ENCODE measurements at places on chromosomes 1 and 21.

DNA sequence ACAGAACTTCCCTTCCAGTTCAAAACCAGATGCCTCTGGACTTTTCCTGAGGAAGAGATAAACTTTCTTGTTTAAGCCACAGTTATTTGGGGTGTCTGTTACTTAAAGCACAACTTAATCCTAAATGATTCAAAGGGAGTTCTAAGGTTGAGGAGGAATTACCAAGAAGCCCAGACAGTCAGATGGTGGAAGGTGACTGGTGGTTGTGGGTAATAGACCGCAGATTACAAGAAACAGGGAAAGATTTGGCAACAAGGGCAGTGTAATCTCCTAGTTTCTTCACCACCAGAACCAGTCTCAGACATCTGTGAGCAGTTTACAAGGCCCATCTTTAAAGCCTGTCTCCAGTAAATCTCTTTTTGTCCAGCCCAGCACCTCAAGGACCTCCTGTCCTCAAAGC, 130.1 kb upstream of the CTTNBP2NL start:
- DNase-seq, result no peak

GRCh38 chr1:248913933-248914332, 7.9 kb downstream of the PGBD2 start:
- DNase-seq, result no peak

DNA sequence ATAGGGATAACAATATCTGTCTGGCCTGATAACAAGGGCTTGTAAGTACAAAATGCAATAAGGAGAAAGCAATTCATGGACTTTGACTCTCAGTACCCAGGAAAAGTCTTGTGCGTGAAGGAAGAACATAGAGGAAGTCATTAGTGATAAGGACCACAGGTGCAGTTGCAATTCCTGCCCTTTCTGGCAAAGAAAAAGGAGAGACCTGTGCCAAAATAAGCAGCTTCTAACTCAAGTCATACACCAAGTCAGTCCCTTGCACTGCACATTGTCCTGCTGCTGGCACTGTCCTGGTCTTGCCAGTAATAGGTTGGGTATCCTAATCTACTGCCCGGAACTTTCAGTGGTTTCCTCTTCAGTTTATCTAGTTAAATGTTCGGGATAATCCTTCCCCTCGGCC, 14.8 kb upstream of the SOD1 start:
- no peak for DNase-seq

DNA sequence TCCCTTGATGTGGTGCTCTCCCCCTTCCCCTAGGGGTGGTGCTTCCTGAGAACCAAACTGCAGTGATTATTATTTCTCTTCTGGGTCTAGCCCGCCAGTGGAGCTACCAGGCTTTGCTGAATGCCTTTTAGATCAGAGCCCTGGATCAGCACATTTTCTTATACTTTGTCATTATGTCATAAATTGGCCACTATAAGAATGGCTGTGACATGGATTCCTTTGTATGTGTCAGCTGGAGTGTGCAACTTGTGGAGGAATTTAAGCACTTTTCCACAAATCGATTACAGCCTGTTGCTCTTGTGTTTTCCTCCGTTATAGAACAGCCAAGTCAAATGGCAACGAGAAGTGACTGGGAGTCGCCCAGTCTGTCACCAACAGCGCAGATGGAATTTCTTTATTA, 273.3 kb downstream of the DUSP10 start:
- no peak for DNase-seq

DNA sequence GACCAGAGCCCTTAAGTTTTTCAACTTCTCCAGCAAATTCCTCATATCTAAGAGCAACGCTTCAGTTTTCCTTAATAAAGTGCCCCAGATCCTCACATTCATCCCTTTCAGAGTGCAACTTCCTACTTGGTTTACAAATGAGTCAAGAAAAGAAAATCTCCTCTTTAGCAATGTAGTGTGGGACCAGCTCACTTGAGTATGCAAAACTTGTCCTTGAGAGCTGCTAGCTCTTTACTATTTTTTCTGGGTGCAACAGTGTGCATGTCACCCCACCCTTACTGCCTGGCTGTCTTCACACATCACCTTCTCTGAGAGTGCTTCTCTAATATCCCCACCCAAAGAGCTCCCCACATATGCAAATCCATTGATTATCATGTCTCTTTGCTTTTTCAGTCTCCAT, 203.1 kb upstream of the CAMK1G start:
- no peak for DNase-seq

DNA sequence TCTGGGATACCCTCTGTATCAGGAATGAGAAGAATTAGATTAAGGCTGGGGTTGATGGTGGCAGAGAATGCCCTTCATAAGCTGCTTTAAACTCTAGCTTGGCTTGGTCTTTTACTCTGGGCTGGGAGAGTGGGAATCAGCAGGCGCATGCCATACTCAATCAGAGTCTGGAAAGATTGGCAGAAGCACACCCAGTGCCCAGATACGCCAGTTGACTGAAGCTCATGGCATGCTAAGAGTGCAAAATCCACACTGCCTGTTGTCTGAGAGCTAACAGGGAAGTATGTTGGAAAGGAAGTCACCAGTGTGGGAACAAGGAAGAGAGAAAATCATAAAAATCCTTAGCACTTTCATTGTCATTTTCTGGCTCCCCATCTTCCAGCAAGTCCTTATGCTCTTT, 53.0 kb downstream of the HMCN1 start:
- no peak for DNase-seq
